ENCODE measurements at places on chromosomes 1 and 21.
A peak's percentile ranks its signal among the peaks of the same experiment; 100 is the strongest.

DNA sequence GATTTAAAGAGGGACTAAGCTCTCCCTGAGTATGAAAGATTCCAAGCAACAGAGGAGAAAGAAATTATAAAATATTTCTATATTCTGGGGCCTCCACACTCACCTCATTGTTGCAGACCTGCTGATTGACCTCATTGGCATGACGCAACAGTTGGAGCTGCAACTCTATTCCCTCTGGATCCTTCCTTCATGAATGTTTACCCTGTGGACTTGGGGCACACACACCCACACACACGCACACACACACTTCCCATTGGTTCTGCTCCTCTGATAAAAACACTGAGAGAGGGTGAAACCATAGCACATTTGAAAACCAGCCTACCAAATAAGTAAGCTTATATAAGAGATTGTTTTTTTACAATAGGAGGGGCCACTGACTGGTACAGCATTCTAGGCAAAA, 159.1 kb downstream of the BRINP2 start:
- no peak for DNase-seq

DNA sequence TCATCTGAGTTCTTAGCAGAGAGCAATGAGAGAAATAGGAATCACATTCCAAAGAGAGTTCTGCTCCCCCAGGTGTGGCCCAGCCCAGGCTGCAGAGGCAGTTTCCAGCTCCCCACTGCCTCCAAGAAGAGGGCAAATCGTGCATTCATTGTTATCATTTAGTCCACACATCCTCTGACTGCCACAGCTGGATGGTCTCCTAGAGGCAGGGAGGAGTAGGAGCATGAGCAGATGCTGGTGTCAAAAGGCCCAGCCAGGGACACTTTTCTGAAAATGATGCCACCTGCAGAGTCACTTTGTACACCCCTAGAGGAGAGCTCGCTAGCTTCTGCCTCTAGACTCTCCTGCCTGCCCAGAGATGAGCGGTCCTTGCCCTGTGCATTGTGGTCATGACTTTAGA, 33.6 kb upstream of the GNPAT start:
- DNase-seq: no peak

DNA sequence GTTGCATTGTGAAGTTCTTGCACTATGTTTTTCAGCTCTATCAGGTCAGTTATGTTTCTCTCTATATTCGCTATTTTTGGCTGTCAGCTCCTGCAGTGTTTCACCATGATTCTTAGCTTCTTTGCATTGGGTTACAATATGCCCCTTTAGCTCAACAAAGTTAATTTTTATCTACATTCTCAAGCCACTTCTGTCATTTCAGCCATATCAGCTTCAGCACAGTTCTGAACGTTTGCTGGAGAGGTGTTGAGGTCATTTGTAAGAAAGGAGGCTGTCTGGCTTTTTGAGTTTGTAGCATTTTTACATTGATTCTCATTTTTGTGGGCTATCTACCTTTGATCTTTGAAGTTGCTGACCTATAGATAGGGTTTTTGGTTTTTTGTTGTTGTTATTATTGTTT, 573.2 kb upstream of the RGS18 start:
- no peak for DNase-seq

DNA sequence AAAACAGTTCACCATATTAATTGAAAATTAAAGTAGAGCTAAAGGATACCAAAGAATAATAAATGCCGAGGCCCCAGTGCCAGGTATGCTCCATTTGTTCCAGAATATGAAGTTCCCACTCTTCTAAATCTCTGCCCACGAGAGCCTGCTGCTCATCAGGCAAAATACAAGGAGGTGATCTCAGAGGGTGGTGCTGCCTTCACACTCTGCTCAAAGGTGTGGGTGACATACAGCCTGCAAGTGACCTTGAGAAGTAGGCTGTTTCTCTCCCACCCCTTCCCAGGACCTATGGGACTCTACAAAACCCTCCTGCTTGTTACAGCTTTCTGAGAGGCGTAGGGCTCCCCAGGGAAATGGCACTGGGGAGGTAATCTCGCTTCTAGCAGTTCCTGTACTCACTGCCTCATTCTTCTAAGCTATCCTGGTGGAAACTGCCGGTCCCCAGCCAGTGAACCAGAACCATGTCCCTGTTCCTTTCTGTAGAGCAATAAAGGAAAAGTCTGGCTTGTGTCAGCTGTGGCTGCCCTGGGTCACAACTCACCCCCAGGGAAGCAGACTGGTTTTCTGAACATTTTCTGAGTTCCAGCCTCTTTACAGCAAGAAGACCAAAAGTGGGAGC, 26.9 kb upstream of the DPT start:
- DNase-seq: no peak

- no peak for DNase-seq
Measured at GRCh38 chr21:14688412-14688811, 142.3 kb upstream of the SAMSN1 start.

GRCh38 chr1:198637916-198638437, 863 bp upstream of the PTPRC start:
- no peak for DNase-seq

GRCh38 chr21:35791541-35792325, 268.6 kb downstream of the SETD4 start:
- DNase-seq: no peak

DNA sequence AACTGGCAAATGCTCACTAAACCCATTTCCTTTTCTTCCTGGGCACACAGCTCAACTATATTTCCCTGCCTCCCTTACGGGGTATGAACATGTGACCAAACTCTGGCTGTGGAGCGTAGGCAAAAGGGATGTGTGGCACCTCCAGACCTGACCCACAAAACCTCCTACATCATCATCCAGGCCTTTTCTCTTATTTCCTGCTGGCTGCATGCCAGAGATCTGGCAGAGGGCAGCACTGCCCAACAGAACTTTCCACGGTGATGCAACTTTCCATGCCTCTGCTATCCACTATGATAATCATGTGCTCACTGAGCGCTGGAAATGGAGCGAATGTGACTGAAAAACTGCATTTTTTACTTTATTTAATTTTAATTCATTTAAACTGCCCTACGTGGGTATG, 99.6 kb upstream of the CACNA1E start:
- DNase-seq: no peak

DNA sequence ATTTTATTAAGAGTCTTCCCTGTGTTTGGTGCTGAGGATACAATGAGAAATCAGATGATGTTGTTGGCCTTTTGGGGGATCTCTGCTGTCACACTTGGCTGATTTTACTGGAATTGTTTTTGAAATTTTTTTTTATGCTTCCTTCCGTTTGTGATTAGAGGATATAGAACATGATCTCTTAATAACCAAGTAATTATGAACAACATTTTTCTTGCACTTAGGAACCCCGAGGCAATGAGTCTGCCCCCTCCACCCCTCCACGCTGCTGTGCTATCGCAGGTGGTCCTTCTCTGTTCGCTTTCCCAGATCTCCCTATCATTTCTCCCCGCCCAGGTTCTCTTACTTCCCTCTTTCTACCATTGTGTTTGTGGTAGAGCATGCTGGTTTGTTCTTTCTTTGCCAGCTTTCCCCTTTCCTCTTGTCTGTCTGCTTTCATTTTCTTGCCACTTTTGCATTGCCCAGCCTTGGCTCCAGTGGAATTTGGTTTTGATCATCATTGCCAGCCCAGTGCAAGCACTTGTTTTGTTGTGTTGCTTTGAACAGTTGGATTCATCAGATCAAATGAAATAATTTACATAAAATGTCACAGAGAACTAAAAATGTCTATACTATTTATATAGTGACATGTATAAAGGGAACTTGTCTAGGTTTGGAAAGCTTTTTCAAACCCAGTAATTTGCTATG, 73.1 kb upstream of the SCCPDH start:
- DNase-seq: no peak

GRCh38 chr1:182035097-182035770, 26.3 kb downstream of the ZNF648 start:
- DNase-seq: no peak

- no peak for DNase-seq
Measured at GRCh38 chr1:218617986-218618385, 272.9 kb downstream of the TGFB2 start.

- DNase-seq: no peak
Measured at GRCh38 chr21:10272216-10272615, 249.2 kb upstream of the TPTE start.

DNA sequence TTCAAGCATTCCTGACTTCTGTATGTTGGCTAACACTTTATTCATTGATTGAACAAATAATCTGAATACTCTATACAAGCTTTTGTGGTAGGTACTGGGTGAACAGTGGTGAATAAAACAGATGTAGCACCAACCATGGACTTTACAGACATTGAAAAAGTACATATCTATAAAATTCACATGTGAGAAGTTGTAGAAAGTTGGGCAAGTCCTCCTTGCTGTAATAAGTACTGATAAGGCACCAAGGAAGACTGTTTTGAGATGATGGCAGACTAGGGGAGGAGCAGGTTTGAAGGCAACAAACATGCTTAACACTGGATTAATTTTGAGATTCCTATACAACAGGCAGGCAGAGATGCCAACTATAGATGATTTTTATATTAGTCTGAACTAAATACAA, 42.4 kb downstream of the RNF2 start:
- no peak for DNase-seq

GRCh38 chr1:189859385-189859977, 618.2 kb downstream of the BRINP3 start:
- DNase-seq: peak; percentile 0

GRCh38 chr21:17554679-17555465, 42.0 kb downstream of the CXADR start:
- DNase-seq: peak; percentile 24

- DNase-seq: peak; percentile 49
Measured at GRCh38 chr1:94048413-94049164, 72.4 kb downstream of the ABCA4 start.

DNA sequence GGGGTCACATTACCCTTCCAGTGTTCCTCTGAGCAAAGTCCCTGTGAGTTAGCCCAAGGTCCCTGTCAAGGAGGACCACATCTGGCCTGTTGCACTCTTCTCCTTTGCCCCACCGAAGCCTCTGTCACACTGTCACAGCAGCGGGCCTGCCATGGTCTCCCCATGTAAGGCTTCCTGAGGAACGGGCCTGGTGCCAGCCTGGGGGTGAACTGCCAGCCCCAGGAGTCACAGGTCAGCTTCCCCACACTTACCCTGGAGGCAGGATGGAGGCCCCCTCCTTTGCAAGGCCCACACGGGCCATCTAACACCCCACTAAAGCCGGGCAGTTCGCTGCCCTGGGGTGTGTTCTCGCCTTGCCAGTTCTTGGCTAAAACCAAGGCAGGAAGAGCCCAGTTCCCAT, 14.1 kb downstream of the TNFRSF1B start:
- DNase-seq: no peak

DNA sequence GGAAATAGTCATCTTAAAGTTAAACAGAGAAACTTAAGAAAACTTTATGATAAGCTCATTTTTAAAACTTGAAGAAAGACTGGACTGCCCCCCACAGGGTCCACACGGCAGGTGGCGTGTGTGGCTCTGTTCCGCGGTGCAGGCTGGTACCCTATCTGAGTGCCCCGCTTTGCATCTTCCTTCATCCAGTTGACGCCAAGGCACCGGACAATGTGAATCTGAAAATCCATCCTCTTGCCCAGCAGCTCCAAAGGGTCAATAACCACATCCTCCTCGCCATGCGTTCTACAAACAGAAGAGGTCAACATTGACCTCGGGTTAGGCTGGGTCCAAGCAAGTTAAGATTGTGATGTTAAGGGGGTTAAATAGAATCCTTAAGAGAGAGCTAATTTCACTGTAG, 54.5 kb downstream of the SCCPDH start:
- DNase-seq: no peak

DNA sequence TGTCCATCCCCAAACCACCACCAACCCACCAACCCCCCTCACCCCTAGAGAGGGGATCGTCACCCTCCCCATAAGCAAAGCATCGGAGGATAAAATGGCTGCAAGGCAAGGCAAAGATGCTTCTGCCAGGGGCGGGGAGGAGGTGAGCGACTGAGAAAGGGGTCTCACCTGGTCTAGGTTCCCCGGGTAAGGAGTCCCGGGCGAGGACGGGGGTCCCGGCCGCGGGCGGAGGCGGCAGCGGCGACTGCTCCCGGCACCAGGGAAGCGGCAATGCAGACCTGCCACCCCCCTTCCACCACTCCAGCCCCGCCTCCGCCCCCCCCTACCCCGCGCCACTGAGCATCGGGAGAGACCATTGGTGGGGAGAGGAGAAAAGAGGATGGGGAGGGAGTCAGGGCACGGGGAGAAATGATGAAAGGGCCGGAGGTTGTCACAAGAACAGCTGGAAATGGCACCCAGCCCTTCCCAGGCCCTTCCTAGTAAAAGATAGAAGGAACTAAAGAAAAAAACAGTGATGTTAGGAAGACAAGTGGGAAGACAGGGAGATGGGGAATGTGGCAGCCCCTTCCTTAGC, at the start of gene SV2A:
Gene SV2A (minus strand): TSS at position 274 of the 574 bp plus-strand sequence. CDS start 4,004 bp downstream, outside the sequence.
- DNase-seq: peak; percentile 88

GRCh38 chr1:68464891-68465290, 15.1 kb upstream of the RPE65 start:
- DNase-seq: no peak

- peak; percentile 66 for DNase-seq
Measured at GRCh38 chr1:27726173-27727044, 648 bp downstream of the FAM76A start.

DNA sequence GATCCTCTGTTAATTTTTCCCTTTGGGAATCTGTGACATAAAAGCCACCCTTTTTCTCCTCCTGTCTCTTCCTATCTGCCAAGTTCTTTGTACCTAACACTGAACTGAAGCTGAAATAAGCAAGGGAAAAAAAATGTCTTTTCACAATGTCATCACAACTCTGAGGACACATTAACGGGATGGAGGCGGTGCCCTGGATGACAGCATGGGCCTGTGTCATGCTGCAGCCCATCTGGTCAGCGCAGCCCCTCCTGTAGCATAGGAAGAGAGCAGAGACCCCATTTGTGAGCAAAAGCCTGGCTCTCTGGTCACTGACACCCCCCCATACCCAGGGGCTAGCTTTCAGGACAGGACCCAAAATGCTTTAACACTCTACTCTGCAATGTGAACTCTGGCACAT, 22.5 kb downstream of the SYT2 start:
- DNase-seq: no peak

DNA sequence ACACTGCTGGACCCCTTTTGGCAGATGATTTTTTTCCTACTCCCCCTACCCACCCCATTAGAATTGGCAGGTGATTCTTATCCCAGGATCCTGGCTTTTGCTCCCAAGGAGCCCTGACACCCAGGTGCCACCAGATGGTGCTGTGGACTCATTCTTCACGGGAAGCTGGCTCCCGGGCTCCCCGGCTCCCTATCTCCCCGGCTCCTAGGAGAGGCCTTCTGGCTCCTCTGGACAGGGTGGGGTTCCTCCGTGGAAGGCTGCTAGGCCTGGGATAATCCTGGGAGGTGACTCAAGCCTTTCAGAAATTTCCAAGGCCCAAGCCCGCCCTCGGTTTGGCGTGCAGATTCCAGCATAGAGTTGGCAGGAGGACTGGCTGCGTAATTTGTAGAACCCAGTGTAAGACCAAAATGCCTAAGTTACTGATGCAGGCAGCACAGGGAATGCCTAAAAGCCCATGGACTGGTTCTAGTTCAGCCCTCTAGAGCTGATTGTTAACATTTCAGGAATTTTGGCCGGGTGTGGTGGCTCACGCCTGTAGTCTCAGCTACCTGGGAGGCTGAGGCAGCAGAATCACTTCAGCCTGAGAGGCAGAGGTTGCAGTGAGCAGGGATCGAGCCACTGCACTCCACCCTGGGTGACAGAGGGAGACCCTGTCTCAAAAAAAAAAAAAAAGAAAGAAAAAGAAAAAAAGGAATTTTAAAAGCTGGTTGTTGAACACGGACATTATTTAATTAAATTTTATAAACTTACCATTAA, 6.8 kb upstream of the BSDC1 start:
- DNase-seq: peak; percentile 88

- DNase-seq: peak; percentile 95
Measured at GRCh38 chr1:110338309-110338885, 780 bp upstream of the RBM15 start.

All from hepatic stellate cell (primary cell).